Large intestine (tissue), 12 donors: ENCODE measurements at places on chromosomes 1 and 21.

DNA sequence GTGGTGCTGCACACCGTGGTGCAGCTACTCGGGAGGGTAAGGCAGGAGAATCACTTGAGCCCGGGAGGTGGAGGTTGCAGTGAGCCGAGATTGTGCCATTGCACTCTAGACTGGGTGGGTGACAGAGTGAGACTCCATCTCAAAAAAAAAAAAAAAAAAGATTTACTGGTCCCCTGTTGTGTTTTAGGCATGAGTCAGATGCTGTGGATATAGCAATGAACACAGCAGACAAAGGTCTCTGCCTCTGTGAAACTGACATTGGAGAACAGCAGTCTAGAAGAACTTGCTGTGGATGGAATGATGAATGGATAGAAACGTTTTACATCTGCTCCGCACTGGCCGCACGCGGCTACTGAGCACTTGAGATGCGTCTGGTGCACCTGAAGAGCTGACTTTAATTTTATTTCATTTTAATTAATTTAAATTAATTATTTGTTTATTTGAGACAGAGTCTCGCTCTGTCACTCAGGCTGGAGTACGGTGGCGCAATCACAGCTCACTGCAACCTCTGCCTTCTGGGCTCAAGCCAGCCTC lies 24.5 kb upstream of the EPHA2 start:
- DNase-seq: no peak

- DNase-seq: no peak
Measured at GRCh38 chr1:237910834-237911233, 20.1 kb upstream of the ZP4 start.

DNA sequence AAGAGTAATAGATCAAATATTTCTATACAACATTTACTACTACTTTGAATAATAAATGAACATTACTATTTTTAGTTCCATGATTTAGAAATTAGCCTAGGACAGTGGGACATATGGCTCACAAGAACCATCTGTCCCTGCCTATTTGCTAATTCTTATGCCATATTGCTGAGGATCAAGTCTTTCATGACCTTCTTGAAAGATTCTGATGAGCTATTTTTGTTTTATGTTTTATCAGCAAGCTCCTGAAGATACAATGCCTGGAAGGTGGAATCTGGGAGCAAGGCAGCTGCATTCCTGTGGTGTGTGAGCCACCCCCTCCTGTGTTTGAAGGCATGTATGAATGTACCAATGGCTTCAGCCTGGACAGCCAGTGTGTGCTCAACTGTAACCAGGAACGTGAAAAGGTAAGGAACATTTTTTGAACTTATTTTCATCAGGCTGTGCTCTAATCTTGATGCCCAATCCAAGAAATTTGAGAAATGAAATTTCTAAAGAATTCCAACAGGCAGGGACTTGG lies 326.7 kb downstream of the PAPPA2 start:
- DNase-seq: no peak

DNA sequence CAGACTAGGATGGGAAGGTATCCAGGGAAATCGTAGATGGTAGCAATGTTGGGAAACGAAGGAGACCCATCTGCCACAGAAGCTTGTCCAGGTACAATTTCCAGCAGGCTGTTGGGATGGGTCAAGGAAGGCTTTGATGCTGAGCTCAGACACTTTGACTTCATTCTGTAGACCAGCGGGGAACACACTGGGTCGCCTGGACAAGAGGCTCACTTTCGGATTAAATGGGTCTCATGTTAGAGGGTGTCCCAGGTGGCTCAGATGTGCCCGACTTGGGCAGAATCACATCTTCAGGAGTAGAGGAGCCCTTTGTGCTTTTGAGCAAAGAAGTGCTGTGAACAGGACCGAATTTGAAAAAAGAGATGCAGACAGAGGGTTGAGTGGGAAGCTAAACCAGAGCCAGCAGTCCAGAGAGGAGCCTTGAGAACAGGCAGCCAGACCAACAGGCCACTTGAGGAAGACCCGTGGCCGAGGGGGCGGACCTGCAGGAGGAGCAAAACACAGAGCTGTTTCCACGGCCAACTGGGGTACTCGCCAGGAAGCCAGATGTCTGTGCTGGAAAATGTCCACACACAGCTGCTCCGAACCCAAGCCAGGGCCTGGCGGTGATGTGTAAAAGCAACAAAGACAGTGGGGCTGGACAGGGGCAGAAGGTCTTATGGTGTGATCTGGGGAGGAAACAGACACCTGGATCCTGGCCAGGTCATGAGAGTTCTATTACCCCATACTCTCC lies 146.9 kb downstream of the AJAP1 start:
- peak; percentile 51 for DNase-seq

- no peak for DNase-seq
Measured at GRCh38 chr1:100051893-100052292, 80.8 kb downstream of the SASS6 start.

DNA sequence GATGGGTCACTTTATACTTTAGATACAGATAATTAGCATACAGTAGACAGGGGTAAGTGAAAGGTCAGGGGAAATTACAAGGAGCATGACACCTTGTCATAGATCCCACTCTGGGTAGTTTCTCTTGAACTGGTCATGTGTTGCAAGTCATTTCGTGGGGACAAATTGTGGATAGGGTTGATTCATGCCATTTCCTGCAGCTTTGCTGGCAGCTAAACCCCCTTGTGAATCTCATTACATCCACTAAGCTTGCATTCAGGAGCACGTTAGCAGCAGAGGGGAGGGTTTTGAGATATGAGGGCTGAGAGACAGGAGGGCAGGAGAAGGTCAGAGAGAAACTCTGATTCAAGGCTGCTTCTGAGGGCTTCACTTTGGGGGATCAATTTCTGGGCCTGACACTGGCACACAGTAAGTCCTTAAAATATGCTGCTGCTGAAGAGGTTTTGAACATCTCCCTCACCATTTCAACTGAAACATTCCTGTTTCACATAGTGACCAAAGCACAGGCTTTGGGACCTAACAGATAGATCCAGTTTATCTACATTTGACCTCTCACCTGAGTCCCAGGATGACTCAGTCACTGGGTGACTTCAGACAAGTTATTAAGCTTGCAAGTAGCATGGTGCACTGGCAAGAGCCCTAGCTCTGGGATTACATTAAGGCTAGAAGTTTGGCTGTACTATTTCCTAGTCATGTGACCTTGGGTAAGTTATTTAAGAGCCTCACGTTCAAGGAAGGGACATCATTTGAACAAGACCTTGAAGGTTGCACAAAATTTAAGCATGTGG lies 206.0 kb upstream of the USP24 start:
- no peak for DNase-seq

- no peak for DNase-seq
Measured at GRCh38 chr1:228542376-228542775, 55.2 kb downstream of the RNF187 start.

GRCh38 chr1:178495741-178496409 lies 889 bp downstream of the CLEC20A start:
- DNase-seq: no peak

GRCh38 chr1:113641396-113641795 lies 117.9 kb downstream of the PHTF1 start:
- no peak for DNase-seq

DNA sequence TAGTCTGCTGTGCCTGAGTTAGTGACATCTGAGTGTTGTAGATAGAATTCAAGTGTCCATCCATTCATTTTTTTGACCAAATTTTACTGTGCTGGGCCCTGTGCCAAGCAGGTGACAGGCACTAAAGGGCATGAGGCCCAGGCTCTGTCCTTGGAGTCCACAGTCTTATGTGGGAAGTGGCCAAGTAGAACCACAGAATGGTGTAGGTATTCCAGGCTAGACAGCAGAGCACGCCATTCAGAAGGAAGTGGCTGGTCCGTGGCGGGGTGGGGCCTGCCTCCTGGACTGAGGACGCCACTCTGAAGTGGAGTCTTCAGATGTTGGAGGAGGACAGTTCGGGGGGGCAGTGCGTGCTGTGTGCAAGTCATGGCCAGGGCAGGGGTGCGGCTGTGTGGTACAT lies 68.9 kb upstream of the ACTL8 start:
- DNase-seq: no peak

GRCh38 chr1:22064751-22065402 lies 12.4 kb downstream of the CDC42 start:
- no peak for DNase-seq

DNA sequence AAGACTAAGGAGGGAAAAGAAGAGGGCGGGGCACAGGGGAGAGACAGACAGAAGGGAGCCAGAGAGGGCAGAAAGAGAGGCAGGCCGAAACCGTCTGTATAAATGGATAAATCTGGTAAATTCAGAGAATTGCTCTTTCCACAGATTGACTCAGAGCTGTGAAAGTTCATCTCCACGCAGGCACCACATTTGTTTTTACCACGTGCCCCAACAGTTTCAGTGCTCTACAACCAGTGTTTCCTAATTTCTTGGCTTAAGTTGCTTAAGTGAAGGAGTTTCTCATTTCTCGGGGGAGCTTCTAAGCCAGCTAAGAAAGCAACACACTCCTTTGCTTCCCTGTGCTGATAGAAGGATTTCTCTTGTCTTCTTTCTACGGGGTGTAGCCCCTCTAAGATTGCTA lies 87.1 kb downstream of the ENAH start:
- DNase-seq: no peak

- no peak for DNase-seq
Measured at GRCh38 chr1:184164536-184164935, 113.0 kb downstream of the TSEN15 start.

GRCh38 chr1:18908911-18909771 lies 6.8 kb upstream of the ALDH4A1 start:
- DNase-seq: no peak

GRCh38 chr1:87584586-87584985 lies 255.9 kb downstream of the LMO4 start:
- DNase-seq: peak; percentile 90

DNA sequence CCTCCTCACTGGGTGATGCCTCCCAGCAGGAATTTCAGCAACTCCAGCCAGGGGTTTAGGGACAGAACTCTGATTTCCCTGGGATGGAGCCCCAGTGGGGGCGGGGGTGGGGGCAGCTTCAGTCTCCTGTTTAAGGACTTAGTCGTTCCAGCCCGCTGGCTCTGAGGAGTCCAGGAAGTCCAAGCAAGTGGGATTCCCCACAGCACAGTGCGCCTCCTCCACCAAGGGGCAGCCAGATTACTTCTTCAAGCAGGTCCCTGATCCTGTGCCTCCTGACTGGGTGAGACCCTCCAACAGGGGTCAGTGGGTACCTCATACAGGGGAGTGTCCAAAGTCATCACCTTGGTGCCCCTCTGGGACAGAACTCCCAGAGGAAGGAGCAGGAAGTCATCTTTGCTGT lies 1438.4 kb upstream of the B3GALT2 start:
- no peak for DNase-seq

GRCh38 chr1:11792106-11792505 lies 13.7 kb downstream of the MTHFR start:
- DNase-seq: no peak

- DNase-seq: no peak
Measured at GRCh38 chr1:153032073-153032472, 1.1 kb downstream of the SPRR1B start.

GRCh38 chr1:941588-942383 lies 17.3 kb downstream of the NOC2L start:
- peak; percentile 67 for DNase-seq

- DNase-seq: no peak
Measured at GRCh38 chr1:223033658-223034057, 109.4 kb downstream of the TLR5 start.

GRCh38 chr1:119380983-119381662 lies 12.5 kb downstream of the HAO2 start:
- no peak for DNase-seq

GRCh38 chr1:235588916-235589515 lies 60.6 kb downstream of the GNG4 start:
- DNase-seq: no peak

DNA sequence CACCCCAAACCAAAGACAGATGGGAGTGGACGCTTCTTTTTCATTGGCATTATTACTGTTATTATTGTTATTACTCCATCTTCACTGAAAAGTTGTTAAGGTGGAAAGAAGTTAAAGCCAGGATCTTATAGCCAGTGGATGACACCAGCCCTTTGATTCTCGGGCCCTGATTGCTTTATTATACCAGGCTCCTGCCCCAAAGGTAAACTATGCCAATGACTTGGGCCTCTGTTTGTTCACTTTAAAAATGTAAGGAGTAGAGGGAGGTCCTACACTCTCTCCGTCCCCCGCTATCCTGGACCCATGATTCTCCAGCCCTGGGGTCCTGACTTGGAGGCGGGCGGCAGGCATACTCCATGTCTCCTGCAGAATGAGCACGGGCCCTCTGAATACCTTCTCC lies 106.8 kb downstream of the TOMM20 start:
- no peak for DNase-seq

DNA sequence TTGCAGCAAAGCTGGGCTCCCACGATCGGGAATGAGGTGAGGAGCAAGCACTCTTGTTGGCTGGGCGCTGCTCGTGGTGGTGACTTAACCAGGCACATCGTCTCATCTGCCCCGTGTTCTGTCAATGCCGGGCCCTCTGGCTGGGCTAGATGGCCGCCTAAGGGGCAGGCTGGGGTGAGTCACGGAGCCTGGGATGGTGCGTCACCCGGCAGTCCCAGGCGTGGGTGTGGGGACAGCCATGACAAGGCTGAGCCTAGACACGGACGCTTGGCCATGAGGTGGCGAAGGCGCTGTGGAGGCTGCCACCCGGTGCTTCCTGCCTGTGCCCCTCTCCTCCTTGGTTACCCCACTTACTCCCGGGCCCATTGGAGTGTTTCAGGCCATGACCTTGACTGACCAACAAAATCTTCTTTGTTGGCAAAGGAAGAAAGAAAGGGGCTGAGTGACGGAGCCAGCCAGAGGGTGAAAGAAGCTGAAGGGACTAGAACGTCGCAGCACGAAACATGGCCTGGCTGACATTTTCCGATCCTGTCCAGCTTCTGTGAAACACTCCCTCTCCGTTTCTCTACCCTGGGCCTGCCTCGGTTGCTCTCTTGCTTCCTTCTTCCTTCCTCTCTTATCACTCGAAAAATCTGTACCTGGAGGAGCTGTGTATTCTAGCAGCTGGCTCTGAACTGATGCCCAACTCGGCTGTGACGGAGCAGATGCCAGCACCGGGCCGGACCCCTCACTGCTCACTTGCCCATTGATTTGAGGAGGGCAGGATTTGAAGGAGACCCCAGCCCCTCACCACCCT lies 596 bp downstream of the CD247 start:
- DNase-seq: no peak

DNA sequence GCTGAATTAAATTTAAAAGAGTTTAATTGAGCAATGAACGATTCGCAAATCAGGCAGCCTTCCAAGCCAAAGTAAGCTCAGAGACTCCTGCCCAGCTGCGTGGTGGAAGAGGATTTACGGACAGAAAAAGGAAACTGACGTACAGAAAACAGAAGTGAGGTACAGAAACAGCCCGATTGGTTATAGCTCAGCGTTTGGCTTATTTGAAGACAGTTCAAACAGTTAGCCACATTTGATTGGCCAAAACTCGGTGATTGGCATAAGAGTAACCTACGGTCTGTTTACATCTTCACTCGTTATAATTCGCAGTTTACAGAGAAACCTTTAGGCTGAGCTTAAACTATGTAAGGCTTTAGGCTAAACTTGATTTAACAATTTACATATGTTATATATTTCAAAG lies 46.9 kb downstream of the CR1L start:
- DNase-seq: no peak

- no peak for DNase-seq
Measured at GRCh38 chr1:234605983-234606783, 3.8 kb downstream of the IRF2BP2 start.
